ENCODE measurements at places on chromosomes 1 and 21.

DNA sequence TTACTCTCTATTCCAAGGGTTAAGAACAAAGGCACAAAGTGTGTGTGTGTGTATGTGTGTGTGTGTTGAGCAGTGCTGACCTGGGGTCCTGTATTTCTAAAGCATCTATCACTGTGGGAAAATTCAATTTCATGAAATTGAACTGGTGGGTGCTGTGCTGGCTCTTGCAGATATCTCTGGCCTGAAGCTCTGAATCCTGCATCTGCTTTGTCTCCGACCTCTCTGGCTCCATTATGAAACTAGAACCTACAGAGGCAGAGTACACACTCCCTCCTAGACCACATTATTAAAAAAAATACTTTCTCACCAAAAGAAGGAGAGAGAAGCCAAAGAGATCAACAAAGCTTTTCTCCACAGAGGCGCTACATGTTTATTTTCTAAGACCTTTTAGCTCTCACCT, 88.4 kb upstream of the PDE4B start:
- DNase-seq: no peak

GRCh38 chr1:53507116-53507820, 48.1 kb downstream of the DMRTB1 start:
- no peak for DNase-seq

GRCh38 chr1:161801955-161802354, 35.8 kb downstream of the ATF6 start:
- no peak for DNase-seq

- DNase-seq: no peak
Observed at GRCh38 chr1:241985787-241986186, 13.1 kb downstream of the MAP1LC3C start.

DNA sequence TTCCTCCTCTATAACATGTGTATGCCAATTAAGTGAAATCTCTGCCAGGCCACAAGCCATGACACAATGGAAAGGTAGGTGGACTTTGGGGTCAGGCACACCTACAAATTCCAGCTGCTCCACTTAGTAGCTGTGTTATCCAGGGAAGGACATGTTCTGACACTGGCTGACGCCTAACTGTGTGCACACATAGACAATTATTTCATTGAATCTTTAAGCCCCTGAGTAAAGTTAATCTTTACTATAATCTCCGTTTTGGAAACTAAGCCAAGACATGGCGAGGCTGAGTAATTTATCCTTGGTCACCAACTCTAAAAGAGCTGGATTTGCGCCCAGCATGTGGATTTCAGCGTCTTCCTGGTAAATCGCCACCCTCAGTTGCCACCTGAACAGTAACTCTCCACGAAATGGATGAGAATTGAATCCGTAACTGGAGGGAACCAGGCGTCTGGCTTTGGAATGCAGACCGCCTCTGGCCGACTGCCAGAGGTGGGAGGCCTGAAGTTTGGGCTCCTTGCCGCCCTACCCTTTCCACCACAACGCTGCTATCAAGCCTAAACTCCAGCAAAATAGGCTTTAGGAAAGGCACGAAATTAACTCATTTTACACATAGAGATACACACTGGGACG, 888 bp upstream of the SNRPE start:
- DNase-seq: peak; percentile 79

GRCh38 chr21:34743831-34744230, 75.0 kb downstream of the CLIC6 start:
- no peak for DNase-seq

- no peak for DNase-seq
Observed at GRCh38 chr1:228265167-228265566, 57.3 kb downstream of the OBSCN start.

- DNase-seq: no peak
Observed at GRCh38 chr1:221719987-221720386, 21.9 kb downstream of the DUSP10 start.

DNA sequence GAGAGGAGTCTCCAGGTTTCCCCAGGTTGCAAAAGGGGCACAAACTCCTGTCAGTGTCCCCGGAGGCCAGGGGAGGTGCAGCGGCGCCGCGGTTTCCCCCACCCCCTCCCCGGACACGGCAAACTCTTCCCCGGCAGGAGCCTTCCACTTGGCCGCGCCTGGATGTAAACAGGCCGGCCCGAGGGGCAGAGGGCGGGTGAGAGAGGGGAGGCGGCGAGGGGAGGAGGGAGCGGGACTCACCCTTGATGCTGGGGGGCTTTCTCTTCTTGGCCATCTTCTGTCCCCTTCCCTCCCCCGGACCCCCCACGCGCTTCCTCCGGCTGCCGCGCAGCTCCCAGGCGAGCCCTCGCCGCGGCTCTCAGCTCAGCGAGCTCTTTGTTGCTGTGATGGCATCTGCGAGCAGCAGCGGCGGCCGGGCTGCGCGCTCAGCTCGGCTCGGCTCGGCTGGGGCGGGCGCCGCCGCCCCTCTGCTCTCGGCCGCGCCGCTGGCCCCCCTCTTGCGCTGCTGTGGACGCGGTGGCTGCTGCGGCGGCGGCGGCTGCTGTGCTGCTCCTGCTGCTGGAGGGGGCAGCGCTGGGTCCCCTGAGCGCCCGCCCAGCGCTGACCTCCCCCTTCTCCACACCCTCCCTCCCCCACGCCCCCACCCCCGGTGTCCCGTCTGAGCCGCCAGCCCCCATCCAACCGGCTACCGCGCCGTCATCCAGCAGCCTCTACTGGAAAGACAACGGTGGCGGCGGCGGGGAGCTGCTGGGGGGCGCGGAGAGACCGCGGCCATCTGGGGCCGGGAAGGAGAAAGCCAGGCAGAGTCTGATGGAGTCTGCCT, 4.9 kb upstream of the SLC44A5 start:
- peak; percentile 12 for DNase-seq

DNA sequence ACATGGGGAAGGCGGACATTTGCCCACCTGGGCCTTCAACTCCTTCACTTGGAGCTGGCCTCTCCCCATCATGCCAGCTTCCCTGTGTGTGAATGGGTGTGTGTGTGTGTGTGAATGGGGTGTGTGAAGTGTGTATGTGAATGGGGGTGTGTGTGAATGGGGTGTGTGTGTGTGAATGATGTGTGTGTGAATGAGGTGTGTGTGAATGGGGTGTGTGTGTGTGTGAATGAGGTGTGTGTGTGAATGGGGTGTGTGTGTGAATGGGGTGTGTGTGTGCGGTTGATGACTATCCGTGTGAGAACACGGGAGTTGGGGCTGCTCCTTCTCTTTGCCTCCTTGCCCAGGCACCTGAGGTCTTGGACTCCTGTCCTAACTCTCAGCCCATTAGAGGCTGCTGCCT, 9.6 kb downstream of the MFSD2A start:
- DNase-seq: no peak

GRCh38 chr1:15770313-15770962, 11.8 kb downstream of the FBLIM1 start:
- no peak for DNase-seq

DNA sequence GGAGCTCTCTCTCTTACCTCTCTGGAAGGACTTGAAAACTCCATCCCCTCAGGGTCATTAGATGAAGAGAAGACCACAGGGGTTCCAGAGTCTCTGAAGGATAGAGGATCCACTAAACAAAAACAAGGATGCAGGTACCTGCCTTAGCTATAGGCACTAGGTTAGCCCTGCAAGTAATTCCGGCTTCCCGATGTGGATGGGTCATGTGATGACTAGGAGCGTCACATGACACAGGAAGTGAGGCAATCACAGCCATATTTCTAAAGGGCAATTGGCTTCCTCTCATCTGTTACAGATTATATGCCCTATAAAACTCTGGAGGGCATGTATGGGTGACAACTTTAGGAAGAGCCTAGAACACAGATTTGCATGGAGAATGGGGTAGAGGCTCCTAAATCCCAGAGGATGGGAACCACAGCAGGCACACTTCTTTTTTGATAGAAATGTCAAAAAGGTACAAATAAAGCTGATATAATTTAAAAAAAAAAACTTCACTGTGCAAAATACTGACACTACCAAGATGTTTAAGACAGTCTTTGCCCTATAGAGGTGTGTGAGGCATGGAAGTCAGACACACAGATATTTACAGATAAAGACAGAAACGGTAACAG, 14.1 kb downstream of the ENTREP3 start:
- DNase-seq: peak; percentile 80

GRCh38 chr1:186207391-186208085, 167.5 kb downstream of the TPR start:
- no peak for DNase-seq

All from posterior cingulate gyrus (tissue), 11 donors.